ENCODE measurements at places on chromosomes 3 and 15.

DNA sequence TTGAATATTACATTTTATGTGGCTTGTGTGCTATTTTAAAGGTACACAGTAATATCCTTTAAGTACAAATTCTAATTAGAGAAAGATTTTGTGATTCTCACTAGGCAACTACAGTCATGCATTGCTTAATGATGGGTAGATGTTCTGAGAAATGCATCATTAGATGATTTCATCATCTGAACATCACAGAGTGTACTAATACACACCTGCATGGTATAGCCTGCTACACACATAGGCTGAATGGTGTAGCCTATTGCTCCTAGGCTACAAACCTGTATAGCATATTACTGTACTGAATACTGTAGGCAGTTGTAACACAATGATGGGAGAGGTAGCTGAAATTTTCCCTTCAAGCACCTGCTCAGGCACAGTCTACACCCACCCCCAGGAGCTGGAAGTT lies 217.4 kb upstream of the EOMES start:
- DNase-seq, result no peak

GRCh38 chr15:42788725-42789124 lies 51.8 kb upstream of the CDAN1 start:
- no peak for DNase-seq

- DNase-seq, result no peak
These were observed 4.4 kb upstream of the CLEC3B start for GRCh38 chr3:45021524-45022297.

GRCh38 chr3:159938714-159939113 lies 49.9 kb upstream of the IL12A start:
- no peak for DNase-seq

GRCh38 chr3:119276680-119277079 lies 17.5 kb upstream of the ARHGAP31 start:
- DNase-seq, result no peak

- DNase-seq, result no peak
These were observed 65.6 kb downstream of the COL6A6 start for GRCh38 chr3:130582457-130583153.

GRCh38 chr3:139537795-139538621 lies 1.5 kb downstream of the RBP1 start:
- no peak for DNase-seq

- no peak for DNase-seq
These were observed 127.3 kb upstream of the THBS1 start for GRCh38 chr15:39453620-39454019.

- no peak for DNase-seq
These were observed 28.6 kb upstream of the SSR3 start for GRCh38 chr3:156583469-156583868.

DNA sequence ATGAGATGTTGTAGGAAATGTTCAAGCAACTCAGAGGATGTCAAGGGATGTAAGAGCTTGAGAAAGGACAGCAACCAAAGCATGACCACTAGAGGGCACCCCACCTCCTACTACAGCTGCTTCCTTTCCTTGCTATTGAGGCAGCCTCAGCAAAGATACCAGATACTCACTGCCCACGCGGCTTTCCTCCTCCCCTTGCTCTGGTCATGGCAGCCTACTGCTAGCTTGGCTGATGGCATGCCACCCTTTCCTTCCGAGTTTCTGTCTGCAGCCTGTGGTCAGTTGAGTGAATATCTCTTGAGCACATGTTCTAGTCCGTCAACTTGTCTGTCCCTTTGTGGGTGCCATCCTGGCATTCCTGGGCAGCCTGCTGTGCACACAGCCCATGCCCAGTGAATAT lies 4.4 kb upstream of the CXCR6 start:
- DNase-seq, result peak; percentile 84

DNA sequence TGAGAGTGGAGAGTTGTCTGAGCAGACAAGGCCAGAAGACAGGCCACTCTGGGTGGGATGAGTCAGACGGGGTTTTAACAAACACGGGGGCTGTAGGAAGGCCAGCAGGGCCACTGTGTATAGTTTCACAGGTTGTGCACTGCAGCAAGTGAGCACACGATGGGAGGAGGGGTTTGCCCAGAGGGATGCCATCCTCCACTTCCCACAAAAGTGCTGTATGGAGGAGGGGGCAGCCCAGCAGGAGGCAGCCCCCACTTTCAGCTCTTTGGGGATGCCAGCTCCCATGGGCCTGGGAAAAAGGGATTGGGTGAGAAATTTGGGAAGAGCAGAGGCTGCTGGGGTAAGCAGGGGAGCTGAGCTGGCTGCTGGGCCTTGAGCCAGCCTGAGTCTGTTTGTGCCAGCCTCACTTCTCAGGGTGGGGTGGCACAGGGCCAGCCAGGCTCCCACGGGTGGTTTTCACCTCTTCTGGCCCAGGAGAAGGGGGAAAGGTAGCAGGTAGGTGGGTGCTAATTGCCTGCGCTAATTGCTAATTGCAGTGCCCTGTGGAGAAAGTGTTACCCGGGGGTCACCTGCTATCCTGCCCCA lies 6.7 kb downstream of the ZBTB47 start:
- DNase-seq, result no peak

- DNase-seq, result no peak
These were observed 8.3 kb downstream of the SLC38A3 start for GRCh38 chr3:50213373-50213772.

DNA sequence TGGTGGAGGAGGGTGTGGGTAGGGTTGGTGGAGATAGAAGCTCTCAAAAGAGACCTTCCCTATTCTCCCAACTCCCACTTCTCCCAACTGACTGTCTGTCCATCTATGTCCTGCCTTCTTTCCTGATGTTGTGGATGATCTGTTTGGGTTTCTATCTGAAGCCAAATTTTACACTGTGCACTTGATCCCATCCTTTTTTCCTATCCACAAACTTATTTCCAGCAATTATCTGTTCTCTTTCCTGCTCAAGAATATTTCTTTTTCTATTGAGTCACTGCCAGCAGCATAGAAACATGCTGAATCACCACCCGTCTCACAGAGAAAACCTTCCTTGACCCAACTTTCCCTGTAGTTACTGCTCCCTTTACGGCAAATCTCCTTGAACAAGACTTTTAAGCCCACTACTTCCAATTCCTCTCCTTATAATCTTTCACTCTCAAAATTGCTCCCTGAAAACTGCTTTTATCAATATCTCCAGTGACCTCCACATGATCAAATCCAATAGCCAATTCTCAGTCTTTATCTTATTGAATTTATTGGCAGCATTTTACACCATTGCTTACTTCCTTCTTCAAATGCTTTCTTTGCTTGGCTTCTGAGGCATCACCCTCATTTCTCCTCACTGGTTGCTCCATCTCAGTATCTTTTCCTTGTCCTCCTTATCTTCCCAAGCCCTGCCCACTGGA lies 141.2 kb upstream of the SLC7A14 start:
- DNase-seq, result no peak

DNA sequence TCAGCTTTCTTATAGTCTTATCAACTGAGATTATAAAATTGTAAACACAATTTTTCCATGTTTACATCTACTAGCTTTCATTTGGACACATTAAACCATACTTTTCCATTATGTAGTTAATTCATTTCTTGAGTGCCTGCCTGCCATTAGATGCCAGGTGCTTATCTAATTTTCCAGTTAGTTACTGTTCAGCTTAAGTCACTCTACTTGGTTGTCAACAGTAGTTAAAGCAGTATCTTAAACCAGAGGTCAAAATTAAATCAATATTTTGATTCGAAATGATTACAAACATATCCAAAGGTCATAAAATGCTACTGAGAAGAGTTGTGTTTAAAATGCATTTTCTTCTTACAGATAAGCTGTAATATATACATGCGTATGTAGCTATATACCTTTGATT lies 56.2 kb upstream of the UBP1 start:
- no peak for DNase-seq

GRCh38 chr3:42753757-42754156 lies 19.3 kb downstream of the CCDC13 start:
- DNase-seq, result no peak

GRCh38 chr3:125367403-125368230 lies 7.5 kb downstream of the ZNF148 start:
- no peak for DNase-seq

- no peak for DNase-seq
These were observed 195.1 kb downstream of the DTWD1 start for GRCh38 chr15:49815950-49816349.

DNA sequence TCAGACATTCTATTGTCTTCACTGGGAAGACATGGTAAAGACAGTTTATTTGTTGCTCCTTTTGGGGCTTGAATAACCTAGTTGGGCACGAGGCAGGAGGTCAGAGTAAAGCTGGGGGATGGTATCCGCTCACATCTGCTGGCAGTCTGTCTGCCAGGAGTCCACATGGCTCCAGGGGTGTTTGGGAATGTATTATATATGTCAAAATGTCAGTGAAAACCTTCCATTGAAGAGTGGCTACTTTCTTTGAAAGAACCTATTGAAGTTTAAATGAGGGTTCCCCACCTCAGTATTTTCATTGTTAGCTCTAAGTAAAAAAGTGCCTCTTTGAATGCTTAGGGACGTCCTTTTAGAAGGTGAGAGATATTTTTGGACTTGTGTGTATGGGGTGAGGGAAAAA lies 68.4 kb downstream of the CLDN11 start:
- no peak for DNase-seq

- DNase-seq, result no peak
These were observed 43.2 kb upstream of the PPP4R2 start for GRCh38 chr3:72953325-72953956.

DNA sequence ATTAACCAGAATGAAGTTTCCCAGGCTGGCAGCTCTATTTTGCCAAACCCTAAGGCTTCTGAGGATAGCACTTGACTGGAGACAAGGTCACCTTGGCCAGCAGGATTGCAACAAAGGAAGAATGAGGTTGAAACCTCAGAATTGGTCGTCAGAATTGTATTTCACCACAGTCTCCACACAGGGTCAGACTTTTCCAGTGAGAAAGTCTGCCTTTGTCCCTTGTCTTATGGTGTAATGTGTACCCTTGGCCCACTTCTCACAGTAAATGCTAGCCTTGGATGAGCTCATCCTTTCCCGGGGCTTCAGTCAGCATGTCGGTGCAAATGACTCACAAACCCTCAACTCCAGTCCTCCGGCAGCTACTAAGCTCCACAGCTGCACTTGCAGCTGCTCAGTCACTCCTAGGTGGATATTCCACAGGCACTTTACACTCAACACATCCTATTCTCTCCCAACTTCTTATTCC lies 19.7 kb downstream of the SSR3 start:
- DNase-seq, result peak; percentile 98

DNA sequence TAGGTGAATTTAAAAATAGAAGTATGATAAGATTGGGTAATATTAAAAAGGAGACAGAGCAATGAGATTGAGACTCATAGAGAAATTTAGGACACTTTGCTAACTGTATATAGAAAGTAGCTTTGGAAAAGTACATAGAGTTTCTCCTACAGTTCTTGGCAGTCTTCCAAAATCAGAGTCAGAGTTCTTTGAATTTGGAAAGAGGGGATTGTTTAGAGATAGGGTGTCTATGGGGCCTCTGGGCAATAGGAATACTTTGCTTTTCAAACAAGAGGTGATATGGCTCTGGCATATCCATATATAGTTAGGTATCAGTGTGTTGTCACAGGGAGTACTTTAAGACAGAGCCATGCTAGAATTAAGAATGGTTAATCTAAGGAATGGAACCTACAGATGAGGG lies 477.1 kb upstream of the KCNMB2 start:
- DNase-seq, result no peak

GRCh38 chr3:12831301-12831866 lies 10.0 kb downstream of the RPL32 start:
- no peak for DNase-seq

DNA sequence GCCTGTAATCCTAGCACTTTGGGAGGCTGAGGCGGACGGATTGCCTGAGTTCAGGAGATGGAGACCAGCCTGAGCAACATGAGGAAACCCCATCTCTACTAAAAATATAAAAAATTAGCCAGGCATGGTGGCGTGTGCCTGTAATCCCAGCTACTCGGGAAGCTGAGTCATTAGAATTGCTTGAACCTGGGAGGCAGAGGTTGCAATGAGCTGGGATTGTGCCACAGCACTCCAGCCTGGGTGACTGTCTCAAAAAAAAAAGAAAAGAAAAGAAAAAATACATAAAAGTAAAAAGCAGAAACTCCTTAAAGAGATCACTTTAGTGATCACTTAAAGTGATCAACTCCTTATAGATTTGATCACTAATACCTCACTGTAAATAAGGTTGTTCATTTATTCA lies 78.0 kb downstream of the GMPS start:
- no peak for DNase-seq

GRCh38 chr15:33580526-33580925 lies 269.8 kb downstream of the RYR3 start:
- DNase-seq, result no peak

DNA sequence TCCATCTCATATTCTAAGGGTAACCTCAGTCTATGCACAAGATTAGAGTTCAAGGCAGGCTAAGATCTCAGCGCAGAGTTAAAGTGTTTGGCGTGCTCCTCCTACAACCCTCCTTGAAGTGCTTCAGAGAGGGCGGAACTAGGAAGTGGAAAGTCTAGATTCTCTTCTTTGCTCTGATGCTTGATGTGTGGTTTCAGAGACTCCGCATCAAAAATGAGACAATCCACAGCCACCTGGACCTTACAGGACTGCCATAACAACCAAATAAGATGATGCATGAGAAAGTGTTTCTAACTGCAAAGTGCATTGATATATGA lies 161.3 kb upstream of the ATP11B start:
- no peak for DNase-seq

DNA sequence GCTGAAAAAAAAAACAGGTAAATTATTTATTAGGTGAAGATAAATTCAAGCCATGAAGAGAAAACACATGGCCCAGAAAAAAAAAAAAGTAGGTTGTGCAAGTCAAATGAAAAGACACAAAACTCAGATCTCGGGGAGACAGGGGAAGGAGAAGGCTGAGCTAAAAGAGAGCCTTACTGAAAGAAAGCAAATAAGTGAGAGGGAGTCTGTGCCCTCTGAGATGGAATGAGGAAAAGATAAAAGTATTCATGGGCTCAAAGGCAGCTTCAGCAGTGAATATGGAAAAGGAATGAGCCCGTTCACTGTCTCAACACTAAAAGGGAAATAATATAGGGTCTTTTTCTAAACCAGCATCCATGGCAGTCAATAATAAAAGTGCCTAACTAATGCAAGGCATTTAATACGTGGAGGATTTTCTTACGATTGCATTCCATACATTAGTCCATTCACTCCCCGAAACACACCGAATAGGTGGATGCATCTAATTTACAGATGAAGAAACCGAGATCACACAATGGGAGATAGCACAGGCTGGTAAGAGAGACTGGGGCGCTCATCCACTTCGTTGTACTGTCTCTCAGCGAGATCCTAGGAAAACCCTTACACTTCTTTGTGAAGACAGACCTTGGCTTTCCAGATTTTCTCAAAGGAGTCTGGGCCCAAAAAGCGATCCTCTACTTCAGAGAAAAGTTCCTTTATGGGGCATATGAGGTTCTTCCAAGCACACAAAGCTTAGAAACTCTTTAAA lies 1.1 kb downstream of the TFDP2 start:
- DNase-seq, result no peak

GRCh38 chr3:177703788-177704187 lies 506.5 kb upstream of the TBL1XR1 start:
- no peak for DNase-seq

Measured in AG04450 (cell line).